ENCODE measurements at places on chromosomes 1 and 21. TPM values are rescaled to one million over a fixed set of nuclear protein-coding genes. Genes with fewer than 3 reads are reported as not detected.

Gene SEC16B
- 0.28 TPM for total RNA-seq

Gene IKBKE
- total RNA-seq = 23.9 TPM

Gene CD5L
- total RNA-seq = 1.2 TPM

Gene LGALS8
- total RNA-seq = 41.6 TPM

Gene FAM163A
- 10.4 TPM for total RNA-seq

Gene RAVER2
- total RNA-seq = 10.8 TPM

Gene CATSPERE
- total RNA-seq = 0.76 TPM

Gene S100A8
- 291 TPM for total RNA-seq

Gene PIGC
- total RNA-seq = 32.1 TPM

Gene FAM72B
- total RNA-seq = 8.5 TPM

Gene MARK1
- total RNA-seq = 1.9 TPM

Gene ACTL8
- 0.28 TPM for total RNA-seq

Gene PRAMEF11
- not detected for total RNA-seq

Gene KRTAP10-2
- not detected for total RNA-seq

Gene OR2T11
- total RNA-seq = under 0.01 TPM

Gene ZFP69B
- total RNA-seq = 2.9 TPM

Gene CYP4A11
- not detected for total RNA-seq

Gene SCNM1
- total RNA-seq = 63.8 TPM

Gene HCN3
- total RNA-seq = 0.76 TPM

Gene KLF17
- not detected for total RNA-seq

Gene AQP10
- 0.05 TPM for total RNA-seq

Gene CR1
- 1.5 TPM for total RNA-seq

Gene SLC9C2
- 0.09 TPM for total RNA-seq

Gene PTGFRN
- 19.7 TPM for total RNA-seq

Gene ST6GALNAC5
- 1.4 TPM for total RNA-seq

Gene TNFSF18
- total RNA-seq = 0.42 TPM

Gene RNF223
- total RNA-seq = 0.05 TPM

Gene INKA2
- 1.4 TPM for total RNA-seq

Gene KMO
- total RNA-seq = 0.94 TPM

Gene KRTAP12-4
- not detected for total RNA-seq

Gene ARTN
- total RNA-seq = 0.19 TPM
